ENCODE measurements at places on chromosomes 3 and 15.

GRCh38 chr3:58487140-58487886, 4.6 kb upstream of the KCTD6 start:
- DNase-seq: peak; percentile 55

DNA sequence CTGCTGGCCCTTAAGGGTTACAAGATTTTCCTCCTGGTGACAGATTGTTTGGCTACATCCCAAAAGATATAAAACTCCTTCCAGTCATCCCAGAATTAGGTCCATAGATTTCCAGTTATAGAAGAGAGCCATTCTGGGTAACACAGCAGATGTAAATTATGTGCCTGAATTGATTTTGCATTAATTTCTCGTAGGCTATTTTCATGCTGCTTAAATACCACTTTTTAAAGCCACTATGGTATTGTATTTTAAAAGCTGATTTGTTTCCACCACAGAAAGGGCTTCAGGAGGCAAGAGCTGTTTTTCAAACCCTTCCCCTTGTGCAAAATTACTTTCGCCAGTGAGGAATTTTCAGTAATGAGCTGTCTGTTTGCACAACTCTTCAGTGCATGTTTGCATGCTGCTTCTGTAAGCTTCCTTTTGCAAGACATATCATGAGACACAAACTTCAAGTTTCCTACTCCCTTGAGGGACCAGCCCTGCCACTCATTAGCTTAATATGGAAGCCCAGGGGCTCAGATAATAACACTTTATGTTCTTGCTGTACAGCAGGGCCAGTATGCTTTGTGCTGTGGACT, 105.4 kb upstream of the TNIK start:
- peak; percentile 79 for DNase-seq

GRCh38 chr3:179375091-179375999, 27.8 kb downstream of the MFN1 start:
- no peak for DNase-seq

- no peak for DNase-seq
Observed at GRCh38 chr3:86410587-86410986, 580.4 kb downstream of the VGLL3 start.

DNA sequence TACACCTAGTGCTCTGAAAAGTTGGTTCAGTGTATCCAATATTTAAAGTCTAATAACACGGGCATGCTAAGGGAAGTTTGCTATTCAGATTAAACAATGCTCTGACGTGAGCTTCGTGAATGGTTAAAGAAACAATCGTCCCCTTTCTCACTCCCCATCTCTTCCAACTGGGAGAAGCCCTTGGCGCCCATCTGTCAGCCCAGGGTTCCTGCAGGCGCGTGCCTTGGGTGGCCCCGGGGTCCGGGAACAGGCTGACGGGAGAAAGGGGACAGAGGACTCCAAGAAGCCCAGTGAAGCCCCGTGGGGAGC, 413 bp downstream of the SEC22C start:
- DNase-seq: no peak

DNA sequence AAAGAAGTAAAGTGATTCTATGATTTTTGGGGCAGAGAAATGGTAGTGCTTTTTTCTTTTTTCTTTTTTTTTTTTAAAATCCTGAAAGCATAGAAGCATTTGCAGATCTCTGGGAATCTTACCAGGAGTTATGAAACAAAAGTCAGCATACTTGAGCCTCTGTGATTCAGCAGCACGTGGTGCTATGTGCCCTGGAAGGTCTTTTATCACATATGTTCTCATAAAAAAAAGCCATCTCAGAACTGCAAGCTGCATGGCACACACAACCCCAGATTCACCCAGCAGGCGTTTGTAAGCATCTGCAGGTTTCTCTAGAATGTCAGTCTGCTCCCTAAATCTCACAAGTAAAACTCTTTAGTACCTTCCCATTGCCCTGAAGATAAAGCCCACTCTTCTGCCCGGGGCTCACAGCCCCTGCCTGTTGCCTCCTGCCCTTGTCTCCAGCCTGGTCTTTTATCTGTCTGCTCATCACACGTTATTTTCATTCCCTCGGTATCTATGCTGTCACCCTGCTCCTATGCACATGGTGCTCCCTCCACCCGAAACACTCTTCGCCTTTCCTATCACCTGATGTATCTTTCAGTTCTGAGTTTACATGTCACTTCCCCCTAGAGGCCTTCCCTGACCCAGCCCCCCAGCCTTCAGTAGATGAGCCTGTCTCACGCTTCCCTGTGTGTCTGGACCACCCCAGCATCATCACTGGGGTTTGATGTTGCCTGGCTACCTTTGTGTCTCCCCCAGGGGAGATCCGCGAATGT, 72.4 kb downstream of the CHDH start:
- DNase-seq: peak; percentile 89

DNA sequence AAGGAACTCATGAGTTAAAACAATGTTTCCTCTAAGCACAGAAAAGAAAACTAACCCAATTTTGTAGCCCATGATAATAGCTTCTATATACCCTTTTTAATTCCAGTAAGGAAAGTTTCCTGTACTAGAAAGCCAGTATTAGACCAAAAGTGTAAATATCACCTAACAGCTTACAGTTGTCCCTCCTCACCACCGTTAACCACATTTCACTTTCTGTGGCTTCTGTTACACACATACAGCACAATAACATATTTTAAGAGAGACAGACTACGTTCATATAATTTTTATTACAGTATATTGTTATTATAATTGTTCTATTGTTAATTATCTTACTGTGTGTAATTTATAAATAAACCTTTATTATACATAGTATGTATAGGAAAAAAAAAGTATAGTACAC, 74.1 kb downstream of the ZNF280D start:
- DNase-seq: no peak

DNA sequence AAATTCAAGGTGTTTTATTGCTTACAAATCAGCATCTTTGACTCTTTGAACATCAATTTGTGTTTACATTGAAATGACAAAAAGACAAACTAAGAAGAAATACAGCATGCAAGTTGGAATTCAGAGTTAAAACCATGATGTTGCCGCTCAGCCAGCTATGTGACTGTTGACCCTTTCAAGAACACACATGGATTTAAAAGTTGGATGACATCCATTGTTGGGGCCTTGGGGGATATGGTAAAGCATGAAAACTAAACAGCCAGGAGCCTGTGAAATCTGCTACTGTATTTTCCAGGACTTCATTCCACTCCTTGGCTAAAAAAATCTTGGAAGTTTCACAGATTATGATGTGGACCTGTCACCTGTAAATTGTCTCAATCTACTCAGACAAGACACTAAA, 4.6 kb downstream of the P2RY1 start:
- peak; percentile 22 for DNase-seq

DNA sequence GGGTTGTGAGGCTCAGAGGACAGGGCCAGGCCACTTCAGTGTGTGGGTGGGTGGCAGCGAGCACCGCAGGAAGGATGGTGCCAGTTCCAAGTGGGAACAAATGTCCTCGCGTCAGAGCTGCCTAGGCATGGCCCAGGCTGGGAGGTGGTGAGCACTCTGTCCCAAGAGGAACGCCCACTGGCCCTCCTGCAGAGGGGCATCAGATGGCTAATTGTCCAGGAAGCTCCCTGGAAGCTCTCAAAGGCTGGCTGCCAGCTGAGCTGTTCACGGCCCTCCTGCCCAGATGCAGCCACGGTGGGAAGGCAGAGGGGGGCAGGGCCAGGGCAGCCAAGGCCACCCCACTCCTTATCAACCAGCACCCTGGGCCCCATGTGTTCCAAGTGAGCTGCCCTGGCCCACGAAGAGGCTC, 55.2 kb downstream of the IQSEC1 start:
- DNase-seq: no peak

GRCh38 chr15:25869701-25870100, 6.6 kb upstream of the ATP10A start:
- no peak for DNase-seq

GRCh38 chr3:147191795-147192385, 214.5 kb downstream of the ZIC4 start:
- DNase-seq: peak; percentile 90

- DNase-seq: no peak
Observed at GRCh38 chr15:31557899-31558298, 231.3 kb downstream of the KLF13 start.

GRCh38 chr3:126685493-126685892, 18.5 kb upstream of the CHCHD6 start:
- no peak for DNase-seq

DNA sequence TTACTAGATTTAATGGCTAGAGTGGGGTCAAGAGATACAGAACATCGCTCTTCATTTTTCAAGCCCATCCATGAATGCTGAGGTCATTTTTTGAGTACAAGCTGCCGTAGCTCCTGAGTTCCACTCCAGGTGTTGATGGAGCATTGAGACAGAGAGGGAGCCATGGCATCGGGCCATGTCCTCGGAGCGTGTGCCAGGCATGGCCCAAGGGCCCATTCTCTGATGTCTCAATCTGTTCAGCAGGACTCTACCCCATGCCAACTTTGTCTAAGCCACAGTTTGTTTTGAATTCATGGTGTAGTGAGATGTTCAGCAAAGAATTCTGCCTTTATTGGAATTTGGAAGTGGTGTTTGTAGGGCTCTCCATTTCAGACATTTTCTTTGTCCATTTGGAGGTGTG, 110.5 kb upstream of the ADAMTS9 start:
- DNase-seq: no peak

DNA sequence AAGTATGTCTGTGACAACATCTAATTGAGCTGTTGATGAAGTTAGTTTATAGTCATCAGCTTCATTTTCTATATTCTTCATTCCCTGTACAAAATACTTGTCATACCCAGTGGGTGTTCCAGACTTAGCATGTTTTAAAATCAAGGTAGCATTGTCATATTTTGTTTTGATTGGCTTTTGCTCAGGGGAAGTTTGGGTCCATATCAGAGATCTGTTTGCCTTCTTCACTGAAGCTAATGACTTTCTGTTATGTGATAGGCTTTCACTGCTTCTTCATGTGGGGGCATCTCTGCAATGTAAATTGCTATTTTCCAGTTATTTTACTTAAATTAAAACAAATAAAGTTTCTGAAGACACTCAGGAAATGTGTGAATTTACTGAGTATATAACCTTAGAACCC, 15.1 kb downstream of the GLCE start:
- DNase-seq: no peak

DNA sequence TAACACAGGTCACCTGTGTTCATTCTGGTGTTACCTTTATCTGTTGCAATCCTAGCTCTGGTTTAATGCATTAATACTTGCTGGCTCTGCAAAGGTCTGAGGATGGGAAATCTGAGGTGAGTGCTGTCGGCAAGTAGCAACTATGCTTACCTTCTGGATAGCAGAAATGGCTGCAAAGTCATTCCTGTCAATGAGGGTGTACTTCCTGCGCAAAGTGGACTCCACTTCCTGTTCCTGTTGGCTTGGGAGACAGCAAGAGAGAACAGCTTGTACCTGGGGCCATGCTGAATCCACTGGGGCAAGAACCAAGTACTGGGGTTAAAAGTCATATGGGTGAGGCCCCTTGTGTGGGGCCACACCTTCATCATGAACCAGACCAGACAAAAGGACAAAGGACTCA, 37.3 kb downstream of the KIF9 start:
- DNase-seq: no peak

- no peak for DNase-seq
Observed at GRCh38 chr15:100266166-100266565, 75.6 kb downstream of the ADAMTS17 start.

GRCh38 chr3:53816425-53816824, 29.8 kb downstream of the CHDH start:
- no peak for DNase-seq

Measured in choroid plexus epithelial cell (primary cell).